ENCODE measurements at places on chromosomes 11 and 22.

GRCh38 chr22:45657701-45658100 is 13.9 kb upstream of the ATXN10 start:
- no peak for DNase-seq

DNA sequence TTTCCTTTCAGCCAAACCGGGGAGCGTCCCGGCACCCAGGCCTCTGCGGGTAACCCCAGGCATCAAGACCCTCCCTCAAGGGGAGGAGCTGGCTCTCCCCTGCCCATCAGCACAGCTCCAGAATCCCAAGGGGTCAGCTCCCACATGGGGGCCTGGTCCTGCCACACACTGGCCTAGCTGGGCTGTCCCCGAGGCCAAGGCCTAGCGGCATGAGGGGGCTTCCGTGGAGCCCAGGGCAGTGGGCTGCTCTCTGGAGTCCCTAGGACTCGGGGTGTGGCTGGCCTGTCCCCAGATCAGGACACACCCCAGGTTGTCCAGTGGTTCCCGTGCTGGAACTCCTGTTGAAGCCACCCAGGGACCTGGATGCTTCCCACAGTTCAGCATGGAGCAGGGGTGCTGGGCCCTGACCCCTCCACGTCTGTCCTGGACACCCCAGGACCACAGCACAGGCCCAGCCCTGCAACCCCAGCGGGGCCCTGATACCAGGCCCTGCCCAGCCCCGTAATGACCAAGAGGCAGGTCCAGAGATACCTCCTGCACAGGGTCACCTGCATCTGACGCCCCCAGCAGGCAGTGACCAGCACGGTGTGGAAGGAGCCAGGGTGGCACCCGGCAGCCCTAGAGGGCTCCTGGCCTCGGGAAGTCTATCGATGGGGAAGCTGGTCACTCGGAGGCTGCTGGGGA is 5.5 kb downstream of the HRAS start:
- DNase-seq: no peak

GRCh38 chr22:29827091-29827490 is 11.0 kb downstream of the ASCC2 start:
- DNase-seq: no peak

- DNase-seq: no peak
Observed at GRCh38 chr11:130052567-130052966, 17.1 kb upstream of the APLP2 start.
